CD4-positive, alpha-beta T cell treated with Interleukin-15 for 4 hours (primary cell): ENCODE measurements at places on chromosomes 2 and 18.

DNA sequence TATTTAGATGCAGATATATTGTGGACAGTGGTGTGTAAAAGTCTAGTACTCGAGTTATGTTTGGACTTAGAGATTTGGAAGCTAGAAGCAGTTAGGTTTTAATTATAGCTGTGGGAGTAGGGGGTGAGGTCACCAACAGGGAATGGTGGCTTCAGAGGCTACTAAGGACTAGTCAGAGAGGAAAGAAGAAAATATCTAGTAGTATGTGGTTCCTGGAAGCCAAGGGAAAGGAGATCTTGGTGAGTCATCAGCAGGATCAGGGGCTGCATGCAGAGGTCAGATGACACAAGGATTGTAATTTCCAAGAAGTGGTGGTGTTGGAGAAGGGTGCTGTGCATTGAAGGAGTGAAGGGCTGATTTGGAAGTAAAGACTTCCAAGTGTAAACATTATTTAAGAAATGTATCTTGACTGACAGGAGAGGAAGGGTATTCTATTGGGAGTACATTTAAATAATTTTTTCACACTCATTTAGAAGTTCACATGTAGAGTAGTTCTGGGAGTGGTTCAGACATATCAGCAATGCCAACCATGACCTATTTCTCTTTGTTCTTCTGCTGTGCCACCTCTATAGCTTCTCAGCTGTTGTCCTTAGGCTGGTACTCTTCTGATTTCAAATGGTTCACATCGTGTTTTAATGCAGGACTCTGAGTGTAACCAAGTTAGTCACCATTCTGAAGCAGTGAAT lies 59.1 kb downstream of the ACSL3 start:
- no peak for DNase-seq

GRCh38 chr2:71792926-71793761 lies 339.8 kb downstream of the DYSF start:
- DNase-seq = no peak

GRCh38 chr2:236665572-236666118 lies 96.0 kb downstream of the ACKR3 start:
- no peak for DNase-seq

GRCh38 chr2:171703574-171704347 lies 16.5 kb downstream of the DYNC1I2 start:
- DNase-seq = peak; percentile 31

DNA sequence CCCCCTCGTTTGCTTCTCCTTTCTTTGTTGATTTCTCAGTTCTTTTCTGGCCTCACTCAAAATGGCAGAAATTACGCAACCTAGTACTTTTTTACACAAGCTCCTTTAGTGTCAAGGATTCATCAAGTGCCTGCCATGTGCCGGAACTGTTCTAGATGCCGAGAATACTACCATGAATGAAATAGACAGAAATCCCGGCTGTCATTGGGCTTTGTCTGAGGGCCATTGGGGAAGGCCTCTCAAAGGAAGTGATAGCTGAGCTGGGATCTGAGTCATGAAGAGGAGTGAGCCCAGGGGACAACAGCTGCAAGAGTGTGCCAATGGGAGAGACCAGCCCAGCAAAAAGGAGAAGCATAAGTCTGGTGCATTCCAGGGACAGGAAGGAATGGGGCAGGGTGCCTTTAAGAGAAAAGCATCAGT lies 34.3 kb upstream of the PPP1CB start:
- peak; percentile 6 for DNase-seq

- DNase-seq = no peak
Observed at GRCh38 chr2:231218366-231218765, 19.9 kb downstream of the ARMC9 start.

GRCh38 chr2:217279556-217279955 lies 419.7 kb upstream of the TNP1 start:
- no peak for DNase-seq

DNA sequence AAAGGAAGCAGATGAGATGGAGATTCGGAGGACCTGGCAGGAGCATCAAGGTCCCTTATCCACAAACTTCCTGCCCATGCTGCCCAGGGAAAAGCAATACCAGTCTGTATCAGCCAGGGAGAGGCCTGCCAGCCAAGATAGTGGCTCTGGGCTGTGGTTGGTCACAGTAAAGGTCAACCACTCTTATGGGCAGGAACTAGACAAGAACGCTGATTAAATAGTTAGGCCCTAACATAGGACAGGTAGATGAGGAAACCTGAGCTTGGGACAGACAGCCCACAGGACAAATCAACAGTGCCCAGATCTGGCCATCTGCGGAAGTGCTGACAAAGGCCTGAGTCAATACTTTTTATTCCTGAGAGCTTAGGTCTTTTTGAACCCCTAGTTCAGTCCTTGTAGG lies 10.7 kb downstream of the PSTPIP2 start:
- no peak for DNase-seq

GRCh38 chr2:205133544-205133943 lies 548.8 kb upstream of the NRP2 start:
- no peak for DNase-seq

- DNase-seq = peak; percentile 81
Observed at GRCh38 chr2:102736410-102737409, 25.1 kb upstream of the TMEM182 start.

GRCh38 chr18:64678048-64678447 lies 529.2 kb upstream of the LINC00305 start:
- no peak for DNase-seq

- DNase-seq = no peak
Observed at GRCh38 chr18:58955738-58956137, 91.1 kb downstream of the ZNF532 start.

DNA sequence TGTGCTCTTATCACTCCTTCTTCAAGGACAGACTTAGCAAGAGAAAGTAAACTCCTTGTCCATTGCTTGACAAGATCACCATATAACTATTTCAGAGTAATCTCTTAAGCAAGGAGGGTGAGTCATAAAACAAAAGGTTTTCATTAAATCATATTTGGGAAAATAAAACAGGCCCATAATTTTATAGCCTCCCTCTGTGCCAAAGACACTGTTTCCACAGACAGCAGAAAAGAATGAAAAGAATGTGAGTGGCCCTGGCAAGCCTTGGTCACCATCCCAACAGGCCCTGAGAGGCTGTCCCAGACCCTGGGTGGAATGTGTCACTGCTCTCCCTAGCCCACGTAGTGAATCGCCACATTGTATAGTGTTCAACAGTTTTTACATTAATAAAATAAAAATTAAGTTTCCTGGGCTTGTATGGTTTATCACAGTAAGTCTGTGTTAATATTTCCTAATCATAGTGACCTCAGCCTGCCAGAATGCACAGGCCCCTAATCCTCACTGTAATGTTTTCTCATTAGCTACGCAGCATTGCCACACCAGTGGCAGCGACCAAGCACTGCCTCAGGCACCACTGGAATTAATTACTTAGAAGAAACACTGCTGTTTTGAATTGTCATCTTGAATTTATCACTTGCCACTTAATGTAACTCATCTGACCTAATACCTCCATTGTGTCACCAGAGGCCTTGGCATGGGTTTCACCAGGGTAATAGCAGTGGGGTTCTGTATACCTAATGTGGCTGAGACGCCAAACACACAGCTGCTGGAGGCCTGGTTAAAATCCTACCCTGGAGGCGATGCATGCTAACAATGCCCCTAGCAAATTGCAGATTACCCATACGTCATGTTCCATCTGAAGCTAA lies 401.9 kb downstream of the LNPK start:
- no peak for DNase-seq
